Nucleus accumbens (tissue), 56 donors: ENCODE measurements at places on chromosomes 1 and 21.

DNA sequence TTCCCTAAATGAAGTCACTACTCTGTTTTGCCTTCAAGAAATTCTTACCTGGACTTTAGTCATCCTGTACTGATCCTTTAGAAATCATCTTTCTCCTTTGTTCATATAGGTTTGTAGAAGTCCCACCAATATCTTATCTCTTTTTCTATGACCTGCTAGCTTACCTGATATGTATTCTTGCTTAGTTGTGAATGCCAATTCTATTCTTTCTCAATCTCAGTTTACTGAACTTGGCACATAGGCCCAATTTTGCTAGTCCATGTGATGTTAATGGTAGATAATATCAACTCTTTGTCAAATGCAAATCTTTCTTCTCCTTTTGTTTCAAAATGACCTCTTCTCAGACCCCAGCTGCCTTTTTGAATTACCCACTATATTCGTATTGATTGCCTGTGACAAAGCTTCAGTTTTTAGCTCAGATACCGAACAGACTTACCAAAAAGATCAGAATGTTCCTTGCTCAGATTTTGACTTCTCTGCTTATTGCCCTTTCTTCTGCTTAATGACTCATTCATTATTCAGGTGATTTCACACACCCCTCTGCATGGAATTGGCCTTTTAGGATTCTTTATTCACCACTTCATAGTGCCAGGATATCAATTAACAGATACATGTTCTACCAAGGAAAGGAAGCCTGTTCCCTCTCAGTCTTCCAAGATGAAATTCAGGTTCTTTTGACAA lies 20.6 kb downstream of the IPO9 start:
- no peak for DNase-seq

GRCh38 chr1:81052162-81052561 lies 748.6 kb upstream of the ADGRL2 start:
- no peak for DNase-seq

GRCh38 chr1:7113822-7114221 lies 328.6 kb downstream of the CAMTA1 start:
- no peak for DNase-seq

DNA sequence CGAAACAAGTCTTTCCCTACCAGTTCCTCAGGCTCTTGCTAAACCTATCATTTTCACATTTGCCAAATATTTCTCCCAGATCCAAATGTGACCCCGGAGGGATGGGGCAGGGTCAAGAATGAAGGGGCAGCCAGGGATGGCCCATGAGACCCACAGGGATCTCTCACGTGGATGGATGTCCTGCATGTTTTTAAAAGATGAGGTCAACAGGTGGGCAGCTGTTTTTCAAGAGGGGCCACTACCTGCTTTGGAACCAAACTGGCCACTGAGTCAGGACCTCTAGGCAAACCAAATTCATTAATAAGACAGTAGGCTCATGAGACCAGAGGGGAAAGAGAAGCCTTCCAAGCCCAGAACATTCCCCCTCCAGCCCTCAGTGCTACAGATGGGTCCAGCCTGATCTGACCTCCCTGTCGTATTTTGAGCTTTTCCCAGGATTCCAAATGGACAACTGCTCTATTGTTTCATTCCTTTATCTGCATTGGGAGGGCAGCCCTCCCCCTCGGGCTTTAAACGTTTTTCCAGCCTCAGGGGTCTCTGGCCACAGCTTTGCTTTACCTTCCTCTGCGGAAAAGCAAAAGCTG lies 252.5 kb upstream of the IRF2BP2 start:
- DNase-seq = no peak

GRCh38 chr1:191368891-191369654 lies 789.2 kb upstream of the RGS18 start:
- no peak for DNase-seq

- DNase-seq = no peak
Measured at GRCh38 chr1:3282656-3283430, 171.6 kb upstream of the ARHGEF16 start.

DNA sequence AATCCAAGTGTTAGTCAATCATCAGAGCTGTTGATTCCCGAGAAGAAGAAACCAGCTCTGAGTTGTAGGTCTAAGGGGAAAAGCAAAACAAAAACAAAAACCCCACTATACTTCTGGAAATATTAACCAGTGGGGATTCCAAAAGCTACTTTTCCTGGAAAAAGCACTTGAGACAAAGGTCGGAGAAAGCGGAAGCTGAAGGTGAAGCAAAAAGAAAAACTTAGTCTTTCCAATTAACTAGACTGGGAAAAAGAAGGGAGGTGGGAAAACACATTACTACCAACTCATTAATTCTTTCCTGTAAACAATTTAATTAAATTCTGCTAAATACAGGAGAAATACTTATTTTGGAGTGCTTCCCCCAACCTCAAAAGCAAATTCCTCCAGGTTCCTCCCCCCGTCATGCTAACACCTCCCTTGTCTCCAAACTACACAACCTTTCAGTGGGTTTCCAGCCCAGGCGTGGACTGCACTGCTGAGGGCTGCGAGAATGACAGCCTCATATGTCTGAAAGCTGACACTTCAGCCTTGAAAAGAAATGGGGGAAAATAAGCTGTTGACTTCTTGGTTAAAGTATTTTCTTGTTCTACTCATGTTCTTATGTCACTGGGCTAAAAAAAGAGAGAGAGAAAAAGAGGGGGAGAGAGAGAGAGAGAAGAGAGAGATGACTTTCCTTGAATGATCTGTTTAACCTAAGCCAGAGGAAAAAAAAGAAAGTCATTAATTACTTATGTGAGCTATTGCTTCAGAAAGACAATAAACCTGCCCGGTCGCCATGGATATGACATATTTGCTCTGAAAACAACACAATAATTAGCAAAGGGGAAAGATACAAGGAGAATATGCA lies 5.1 kb downstream of the CASZ1 start:
- DNase-seq = no peak

- no peak for DNase-seq
Measured at GRCh38 chr1:60581455-60582220, 500.7 kb upstream of the NFIA start.

DNA sequence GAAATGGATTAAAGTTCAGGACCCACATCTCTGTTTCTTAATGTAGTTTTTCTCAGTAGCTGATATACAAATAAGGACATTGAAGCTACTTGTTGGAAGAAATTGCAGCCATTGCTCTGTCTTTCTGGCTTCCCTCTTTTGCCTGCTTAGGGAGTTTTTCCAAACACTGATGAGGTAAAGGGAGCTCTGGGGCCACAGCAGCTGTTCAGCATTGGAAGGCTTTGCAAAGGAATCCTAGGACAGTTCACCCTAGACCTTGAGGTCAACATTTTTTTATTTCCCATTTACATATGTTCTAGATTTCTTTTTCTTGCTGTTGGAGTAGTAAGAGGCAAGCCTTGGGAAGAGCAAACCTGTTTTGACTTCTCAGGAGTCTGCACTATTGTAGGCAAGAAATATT lies 126.9 kb upstream of the PLPPR5 start:
- no peak for DNase-seq

GRCh38 chr1:7719468-7720094 lies 51.5 kb upstream of the VAMP3 start:
- DNase-seq = no peak

DNA sequence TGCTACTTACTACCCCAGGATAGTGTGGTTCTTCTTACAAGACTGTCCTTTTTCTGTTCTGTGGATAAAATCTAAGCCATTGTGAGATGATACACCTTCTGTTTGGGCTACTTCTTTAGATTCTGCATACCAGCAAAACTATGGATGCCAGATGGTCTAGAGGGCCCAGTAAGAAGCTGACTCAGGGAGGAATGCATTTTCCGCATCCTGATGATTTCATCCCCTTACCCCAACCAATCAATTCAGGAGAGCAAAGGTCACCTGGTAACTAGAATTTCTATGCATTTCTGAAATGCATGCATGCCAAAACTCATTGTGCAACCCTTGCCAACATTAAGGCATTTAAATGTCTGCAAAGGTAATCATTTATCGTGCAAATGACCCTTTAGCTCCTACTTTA lies 285.7 kb upstream of the ZP4 start:
- DNase-seq = no peak

DNA sequence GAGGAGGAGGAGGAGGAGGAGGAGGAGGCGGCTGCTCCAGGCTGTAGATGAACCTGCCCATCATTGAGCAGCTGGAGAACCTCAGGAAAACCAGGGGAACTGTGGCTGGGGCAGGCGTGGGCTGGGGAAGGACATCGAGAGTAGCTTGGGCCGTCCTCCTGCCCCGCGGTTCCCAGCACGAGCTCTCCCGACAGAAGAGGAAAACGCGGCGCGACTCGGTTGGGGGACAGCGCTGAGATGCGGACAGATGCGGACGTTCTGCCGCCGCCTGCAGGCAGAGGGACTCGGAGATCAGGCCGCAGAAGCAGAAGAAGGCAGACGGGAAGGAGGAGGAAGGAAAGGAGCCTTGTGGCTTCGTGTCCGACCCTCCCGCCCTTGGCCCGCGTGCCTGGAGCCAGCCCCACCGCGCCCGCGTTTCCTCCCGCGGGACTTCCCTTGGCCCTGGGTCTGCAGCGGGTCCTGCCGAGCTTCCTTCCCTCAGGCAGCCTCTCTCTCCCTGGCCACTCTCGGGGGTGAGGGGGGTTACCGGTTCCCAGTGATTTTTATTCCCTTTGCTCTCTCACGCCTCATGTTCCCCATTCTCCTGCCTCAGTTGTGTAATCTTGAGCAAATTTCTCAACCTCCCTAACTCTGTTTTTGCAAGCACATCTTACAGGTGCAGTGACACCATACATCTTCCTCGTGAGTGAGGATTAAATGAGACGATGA lies 1.7 kb upstream of the TNFRSF9 start:
- peak; percentile 17 for DNase-seq

GRCh38 chr1:30656171-30656940 lies 67.0 kb downstream of the MATN1 start:
- DNase-seq = no peak

- DNase-seq = no peak
Measured at GRCh38 chr1:75559136-75559535, 51.8 kb downstream of the SLC44A5 start.

DNA sequence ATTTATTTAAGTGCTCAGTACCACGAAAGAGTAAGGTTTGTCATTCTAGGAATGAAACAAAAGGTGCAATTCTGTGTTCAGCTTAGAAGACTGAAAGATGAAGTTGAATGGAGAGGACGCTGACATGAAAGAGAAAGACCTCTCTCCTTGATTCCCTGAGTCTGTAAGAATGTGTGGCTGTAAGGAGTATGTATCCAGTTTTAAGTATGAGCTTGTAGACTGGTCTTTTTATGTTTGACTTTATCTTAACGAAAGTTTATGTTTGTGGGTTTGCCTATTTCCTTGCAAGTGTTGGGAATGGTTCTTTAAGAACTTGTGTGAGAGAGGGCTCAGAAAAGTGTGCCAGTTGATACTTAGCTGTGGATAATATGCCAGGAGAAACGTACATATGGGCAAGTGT lies 1.4 kb downstream of the CHD1L start:
- no peak for DNase-seq

GRCh38 chr1:167528057-167528728 lies 9.9 kb upstream of the CD247 start:
- no peak for DNase-seq

- no peak for DNase-seq
Measured at GRCh38 chr1:62462370-62462769, 25.5 kb downstream of the USP1 start.

DNA sequence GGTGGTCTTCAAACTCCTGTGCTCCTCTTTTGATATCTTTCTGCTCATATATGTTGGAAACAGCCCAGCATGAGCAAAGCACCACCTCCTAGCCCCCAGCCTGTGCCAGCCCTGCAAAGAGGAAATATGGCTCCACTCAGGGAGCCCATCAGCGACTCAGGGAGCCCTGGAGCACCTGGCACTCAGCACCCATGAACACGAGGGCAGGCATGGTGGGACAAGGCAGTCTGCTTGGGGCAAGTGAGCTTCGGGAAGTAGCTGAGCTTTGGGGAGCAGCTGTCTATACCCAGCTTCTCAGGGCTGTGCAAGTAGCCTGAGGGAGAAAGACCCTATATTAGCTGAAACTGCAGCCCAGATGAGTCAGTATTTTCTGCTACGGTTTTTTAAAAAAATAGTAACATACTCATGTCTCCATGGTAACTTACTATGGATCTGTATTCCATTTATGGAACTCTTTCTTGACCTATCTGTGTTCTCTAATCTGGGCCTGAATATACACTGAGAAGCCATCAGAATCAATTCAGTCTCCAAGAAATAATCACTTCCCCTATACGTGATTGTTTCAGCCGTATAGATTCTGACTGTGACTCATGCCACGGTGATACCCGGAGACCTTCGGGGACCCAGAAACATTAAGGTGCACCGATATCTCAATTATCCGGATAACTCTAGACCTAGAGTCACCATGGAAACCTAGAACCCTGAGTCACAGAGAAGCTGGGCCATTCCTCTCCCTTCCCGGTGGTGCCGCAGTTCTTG lies 1.5 kb upstream of the ETS2 start:
- no peak for DNase-seq

DNA sequence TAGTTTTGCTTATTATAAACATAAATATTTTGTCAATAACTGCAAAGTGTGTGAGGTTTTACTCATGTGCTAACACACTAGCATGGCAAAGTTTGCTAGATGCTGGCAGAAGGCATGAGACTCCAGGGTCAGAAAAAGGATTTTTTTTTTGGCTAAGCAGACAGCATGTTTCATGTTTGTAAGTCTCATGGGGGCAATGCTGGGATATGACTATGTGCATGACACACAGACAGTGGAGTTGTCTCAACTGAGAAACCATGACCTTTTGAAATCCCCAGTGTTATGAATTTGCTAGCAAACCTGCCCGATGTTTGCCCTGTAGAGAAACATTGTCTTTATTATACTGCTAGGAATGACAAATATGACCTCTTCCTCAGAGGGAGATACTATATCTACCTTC lies 448.2 kb downstream of the BRINP3 start:
- DNase-seq = no peak

DNA sequence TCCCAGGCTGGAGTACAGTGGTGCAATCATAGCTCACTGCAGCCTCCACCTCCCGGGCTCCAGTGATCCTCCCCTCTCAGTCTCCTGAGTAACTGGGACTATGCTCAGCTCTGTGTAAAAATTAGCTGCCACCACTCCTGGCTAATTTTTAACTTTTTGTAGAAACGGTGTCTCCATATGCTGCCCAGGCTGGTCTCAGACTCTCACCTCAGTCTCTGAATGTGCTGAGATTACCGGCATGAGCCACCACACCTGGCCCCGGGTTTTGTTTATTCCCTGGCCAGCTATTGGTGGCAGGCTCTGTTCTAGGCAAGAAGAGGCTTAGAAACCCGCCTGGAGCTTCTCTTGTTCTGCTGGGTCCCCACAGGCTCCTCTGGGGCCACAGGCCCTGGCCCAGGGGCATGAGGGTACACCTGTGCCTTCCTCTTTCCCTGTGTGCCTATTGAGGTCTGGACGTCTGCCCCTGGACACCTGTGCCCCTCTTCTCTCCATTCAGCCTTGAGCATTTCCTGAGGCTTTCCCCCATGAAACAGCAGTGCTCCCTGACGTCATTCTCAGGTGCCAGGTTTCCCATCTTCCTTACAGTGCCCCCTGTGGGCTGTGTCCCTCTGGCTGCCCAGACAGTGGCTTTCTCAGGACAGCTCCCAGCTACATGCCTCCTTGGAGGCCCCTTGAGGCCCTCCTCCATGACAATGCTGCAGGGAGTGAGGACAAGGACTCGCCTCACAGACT lies 57.5 kb downstream of the PCP4 start:
- no peak for DNase-seq

GRCh38 chr1:7609311-7609994 lies 161.6 kb upstream of the VAMP3 start:
- no peak for DNase-seq
